ENCODE measurements at places on chromosomes 7 and 10. TPM values are rescaled to one million over a fixed set of nuclear protein-coding genes. Genes with fewer than 3 reads are reported as not detected.

- DNase-seq: no peak
Observed at GRCh38 chr10:60536529-60537114, 146.9 kb upstream of the ANK3 start.

DNA sequence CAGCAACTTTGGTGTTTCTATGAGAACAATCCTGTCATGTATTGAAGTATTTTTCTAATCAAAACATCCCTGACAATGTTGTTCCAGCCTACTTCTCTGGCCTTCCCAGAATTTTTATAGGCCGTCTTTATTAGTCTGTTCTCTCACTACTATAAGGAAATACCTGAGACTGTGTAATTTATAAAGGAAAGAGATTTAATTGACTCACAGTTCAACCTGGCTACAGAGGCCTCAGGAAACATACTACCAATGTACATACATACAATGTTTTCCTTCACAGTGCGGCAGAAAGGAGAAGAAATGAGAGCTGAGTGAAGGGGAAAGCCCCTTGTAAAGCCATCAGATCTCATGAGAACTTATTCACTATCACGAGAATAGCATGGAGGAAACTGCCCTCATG lies 484.7 kb upstream of the PODXL start:
- DNase-seq: no peak

FAM25A gene
- total RNA-seq: not detected

DNA sequence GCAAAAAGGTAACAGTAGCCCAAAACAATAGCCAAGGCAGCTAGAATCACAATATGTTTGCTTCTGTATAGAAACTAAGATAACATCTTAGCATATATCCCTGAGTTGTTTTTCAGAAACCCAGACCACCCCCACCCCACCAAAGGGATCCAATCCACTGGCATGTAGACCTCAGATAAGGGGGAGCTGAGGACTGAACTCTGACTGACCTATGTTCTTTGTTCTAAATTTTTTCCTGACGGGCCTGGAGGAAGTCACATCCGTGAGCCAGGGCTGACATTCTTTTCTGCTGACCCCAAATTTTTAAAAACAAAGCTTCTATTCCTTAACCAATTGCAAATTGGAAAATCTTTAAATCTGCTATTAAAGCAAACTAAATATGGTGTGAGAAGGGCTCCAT lies 493.9 kb upstream of the IGFBP3 start:
- DNase-seq: no peak

DNA sequence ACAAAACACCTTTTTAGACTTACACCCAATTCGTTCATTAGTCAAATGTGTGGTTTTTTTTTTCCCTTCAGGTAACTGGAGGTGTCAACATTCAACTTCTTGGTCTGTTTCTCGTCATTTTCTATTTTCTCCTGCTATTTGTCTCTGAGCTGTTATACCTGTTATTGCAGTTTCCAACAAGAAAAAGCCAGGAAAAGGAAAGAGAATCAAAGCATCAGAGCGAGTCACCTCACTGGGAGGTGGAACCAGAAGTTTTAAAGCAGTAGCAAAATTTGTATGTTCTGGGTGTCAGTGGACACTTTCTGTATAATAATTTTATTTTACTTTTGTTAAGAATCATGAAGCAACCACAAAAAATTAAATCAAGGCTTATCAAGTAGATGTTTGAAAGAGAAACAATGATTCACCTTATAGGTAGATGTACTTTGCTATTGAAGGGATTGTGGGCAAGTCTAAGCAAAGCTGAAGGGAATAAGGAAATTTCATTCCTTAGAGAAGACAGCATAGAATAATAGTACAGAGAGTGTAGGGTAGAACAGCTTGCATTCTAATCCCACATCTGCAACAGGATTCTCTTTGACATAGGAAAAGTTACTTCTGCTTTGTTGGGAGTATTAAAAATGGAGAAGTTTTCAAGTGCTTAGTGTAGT lies 675.8 kb downstream of the PCDH15 start:
- DNase-seq: no peak
